Suprapubic skin (tissue), 4 donors: ENCODE measurements at places on chromosomes 2 and 18. TPM values are rescaled to one million over a fixed set of nuclear protein-coding genes. Genes with fewer than 3 reads are reported as not detected.

Gene TEX51
- total RNA-seq: not detected

Gene ZEB2
- 42.6 TPM for total RNA-seq

Gene PDE1A
- 2.3 TPM for total RNA-seq

Gene SOWAHC
- total RNA-seq: 59.7 TPM

Gene UGT1A1
- total RNA-seq: 0.24 TPM

Gene CXCR2
- 3.5 TPM for total RNA-seq

Gene UGT1A8
- total RNA-seq: not detected

GRCh38 chr2:192669505-192670091 lies 474.9 kb upstream of the TMEFF2 start:
- DNase-seq: no peak

DNA sequence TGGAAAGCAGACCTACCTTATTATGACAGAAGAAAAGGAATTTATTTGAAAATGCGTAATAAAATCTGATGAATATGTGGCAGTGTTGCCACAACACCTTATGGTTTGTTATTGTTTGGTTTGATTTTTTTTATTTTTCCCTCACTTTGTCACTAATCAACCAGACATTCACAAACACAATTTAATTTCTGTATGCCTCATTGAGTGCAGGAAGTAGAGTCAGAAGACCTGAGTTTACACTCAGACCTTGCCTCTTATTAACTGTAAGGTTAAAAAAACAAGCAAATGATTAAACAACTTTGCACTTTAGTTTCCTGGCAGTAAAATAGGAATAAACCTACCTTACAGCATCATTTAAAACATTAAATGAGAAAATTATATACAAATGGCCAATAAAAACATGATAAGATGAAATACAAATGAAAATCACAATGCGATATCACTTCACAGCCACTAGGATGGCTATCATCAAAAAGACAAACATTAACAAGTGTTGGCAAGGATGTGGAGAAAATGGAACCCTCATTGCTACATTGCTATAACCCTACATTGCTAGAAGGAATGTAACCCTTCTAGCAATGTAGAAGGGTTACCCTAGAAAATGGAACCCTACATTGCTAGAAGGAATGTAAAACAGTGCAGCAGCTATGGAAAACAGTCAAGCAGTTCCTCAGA lies 3.3 kb downstream of the SESTD1 start:
- no peak for DNase-seq

- no peak for DNase-seq
Measured at GRCh38 chr2:36561237-36561944, 36.6 kb downstream of the FEZ2 start.

DNA sequence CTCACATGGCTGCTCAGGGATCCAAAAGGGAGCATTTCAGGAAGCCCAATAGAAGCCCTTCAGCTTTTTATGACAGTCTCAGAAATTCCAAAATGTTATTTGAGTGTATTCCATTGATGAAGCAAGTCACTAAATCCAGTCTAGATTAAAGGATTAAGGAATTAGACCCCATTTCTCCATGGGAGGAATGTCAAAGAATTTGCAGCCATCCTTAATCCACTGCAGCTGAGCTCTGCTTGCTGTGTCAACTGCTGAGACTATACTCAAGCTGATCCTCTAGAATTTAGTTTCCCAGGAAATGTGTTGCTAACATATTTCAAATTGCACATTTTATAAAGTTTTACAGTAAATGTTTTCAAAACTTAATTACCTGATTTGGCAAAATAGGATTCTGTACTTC lies 28.4 kb upstream of the C2orf69 start:
- DNase-seq: no peak

DNA sequence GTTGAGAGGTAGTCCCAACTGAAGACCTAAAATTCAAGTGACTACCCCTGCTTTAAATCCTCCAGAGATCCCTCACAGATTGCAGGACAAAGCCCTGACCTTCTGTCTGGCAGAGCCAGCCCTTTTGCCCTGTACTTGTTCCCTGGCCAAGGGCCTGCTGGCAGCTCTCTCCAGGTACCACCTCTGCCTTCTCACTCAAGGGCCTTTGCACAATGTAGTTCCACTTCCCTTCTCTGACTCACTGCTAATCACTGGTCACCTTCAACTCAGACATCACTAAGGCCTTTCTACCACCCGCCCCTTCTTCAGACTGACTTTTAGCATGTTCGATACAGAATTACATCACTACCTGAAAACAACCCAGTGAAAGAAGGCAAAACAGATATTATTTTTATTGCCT lies 411.0 kb downstream of the TMEM182 start:
- DNase-seq: no peak

GRCh38 chr2:37683921-37684780 lies 12.7 kb upstream of the CDC42EP3 start:
- no peak for DNase-seq

- DNase-seq: no peak
Measured at GRCh38 chr2:7116511-7116910, 199.3 kb downstream of the RNF144A start.

GRCh38 chr18:78765637-78766281 lies 213.9 kb upstream of the SALL3 start:
- DNase-seq: no peak

DNA sequence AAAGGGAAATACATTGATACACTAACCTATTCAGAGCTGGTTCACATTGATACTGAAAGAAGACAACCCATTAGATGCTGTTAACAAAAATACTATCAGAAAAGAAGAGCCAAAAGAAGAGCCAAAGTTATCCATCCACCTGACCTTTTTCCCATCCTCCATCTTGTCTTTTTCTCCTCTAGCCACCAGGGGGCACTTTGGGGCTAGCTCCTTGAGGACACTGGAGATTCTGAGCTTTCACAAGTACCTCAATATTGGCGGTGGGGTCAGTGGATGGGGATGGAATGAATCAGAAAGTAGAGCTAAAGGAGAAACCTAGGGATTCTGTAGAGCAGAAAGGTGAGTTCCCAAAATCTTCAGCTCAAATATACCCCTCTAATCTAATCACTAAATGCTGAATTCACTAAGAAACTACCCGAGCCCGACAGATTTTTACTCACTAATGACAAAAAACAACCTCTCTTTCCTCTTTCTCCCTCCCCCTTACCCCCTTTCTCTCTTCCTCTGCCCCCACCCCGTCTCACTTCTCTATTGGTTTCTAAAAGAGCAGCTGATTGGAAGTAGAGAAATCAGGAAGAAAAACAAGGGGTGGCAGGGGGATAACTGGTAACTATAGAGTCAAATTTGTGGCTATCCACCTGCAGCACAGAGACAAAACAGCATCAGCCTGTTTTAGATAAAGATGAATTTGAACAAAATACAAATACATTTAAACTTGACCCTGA lies 203.3 kb downstream of the TCF4 start:
- DNase-seq: no peak

DNA sequence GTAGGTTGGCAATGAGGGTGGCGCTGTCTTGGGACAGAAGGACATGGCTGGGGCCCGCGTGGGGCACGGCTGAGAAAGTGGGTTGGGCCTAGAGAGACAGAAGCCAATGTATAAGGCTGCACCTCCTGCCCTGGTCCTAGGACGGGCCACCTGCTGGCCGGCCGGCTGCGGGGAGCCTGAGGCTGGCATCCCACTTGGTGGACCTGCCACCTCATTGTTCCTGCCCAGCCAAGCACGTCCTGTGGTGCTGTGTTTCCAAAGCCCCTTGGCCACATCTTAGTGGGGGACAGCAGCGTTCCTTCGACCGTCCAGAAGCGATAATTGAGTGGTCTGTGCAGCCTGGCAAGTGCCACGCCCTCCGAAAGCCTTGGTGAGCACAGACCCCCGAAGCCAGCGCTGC lies 223.9 kb downstream of the LDLRAD4 start:
- no peak for DNase-seq

DNA sequence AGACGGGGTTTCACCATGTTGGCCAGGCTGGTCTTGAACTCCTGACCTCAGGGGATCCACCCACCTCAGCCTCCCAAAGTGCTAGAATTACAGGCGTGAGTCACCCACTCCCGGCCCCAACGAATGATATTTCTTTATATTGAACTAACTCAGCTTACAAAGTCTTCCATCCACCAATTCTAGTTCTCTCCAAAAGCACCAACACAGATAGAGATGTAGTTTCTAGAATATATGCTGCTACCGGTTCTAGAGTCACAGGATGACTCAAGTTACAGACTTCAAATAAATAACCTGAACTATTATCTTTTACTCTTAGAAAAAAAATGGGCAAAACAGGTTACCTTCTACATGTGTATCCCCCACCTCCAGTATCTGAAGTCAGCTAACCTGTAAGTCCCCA lies 9.2 kb downstream of the ACAA2 start:
- no peak for DNase-seq

GRCh38 chr2:66082581-66082980 lies 352.3 kb upstream of the MEIS1 start:
- DNase-seq: no peak

DNA sequence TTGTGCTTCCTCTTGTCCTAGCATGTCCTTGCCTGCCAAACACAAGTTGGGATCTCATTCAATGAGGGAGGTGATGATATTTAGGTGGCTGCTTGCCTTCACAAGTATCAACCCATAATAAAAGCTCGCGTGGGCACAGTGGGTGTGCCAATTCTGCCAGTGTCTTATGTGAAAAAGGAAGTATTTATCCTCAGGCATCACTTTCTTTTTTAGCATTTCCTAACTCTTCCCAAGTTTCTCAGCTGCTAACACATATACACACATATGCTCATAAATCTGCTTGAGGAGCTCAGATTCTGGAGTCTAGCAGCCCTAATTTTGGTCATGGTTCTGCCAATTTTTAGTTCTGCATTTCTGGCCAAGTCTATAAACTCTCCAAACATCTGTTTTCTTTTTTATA lies 319.5 kb upstream of the HNMT start:
- no peak for DNase-seq

DNA sequence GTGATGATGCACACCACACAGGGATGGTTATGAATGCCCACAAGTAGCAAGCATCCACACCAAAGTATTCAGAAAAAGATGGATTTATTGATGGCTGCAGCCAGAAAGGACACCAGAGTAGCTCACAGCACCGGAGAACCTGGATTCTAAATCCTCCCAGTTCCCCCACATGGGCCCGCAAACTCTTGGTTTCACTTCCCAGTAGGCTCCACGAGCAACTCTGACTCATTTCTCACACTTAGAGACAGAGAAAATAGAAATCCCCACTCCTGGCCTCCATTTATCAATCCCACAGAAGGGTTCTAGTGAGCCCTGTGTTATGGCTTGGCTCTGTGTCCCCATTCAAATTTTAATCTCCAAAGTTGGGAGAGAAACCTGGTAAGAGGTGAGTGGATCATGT lies 426.7 kb upstream of the MYT1L start:
- no peak for DNase-seq

GRCh38 chr2:95104606-95105005 lies 17.0 kb downstream of the MRPS5 start:
- DNase-seq: no peak

DNA sequence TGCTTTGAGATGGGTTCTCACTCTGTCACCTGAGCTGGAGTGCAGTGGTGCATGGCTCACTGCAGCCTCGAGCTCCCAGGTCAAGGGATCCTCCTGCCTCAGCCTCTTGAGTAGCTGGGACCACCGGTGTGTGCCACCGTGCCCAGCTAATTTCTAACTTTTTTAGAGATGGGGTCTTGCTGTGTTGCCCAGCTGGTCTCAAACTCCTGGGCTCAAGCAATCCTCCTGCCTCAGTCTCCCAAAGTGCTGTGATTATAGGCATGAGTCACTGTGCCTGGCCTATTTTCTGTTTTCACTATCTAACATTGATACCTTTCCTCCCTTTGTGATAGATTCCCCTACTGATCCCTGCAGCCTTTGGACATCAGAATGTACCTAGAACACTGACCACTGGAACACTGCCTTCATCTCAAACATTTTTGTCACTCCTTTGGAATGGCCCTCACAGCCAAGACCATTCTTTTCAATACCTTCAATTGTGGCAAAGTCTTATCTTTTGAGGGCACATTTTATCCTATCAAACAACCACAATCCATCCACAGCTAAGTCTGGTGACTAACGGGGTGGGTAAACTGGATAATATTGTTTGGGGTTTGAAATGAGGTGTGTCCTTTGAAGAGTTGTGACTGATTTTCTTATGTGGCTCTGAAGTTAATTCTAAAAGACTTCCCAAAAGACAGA lies 43.7 kb downstream of the EPAS1 start:
- DNase-seq: no peak

- DNase-seq: no peak
Measured at GRCh38 chr2:2010251-2010650, 265.9 kb upstream of the PXDN start.
